MG63 (cell line): ENCODE measurements at places on chromosomes 7 and 10. TPM values are rescaled to one million over a fixed set of nuclear protein-coding genes. Genes with fewer than 3 reads are reported as not detected.

DNA sequence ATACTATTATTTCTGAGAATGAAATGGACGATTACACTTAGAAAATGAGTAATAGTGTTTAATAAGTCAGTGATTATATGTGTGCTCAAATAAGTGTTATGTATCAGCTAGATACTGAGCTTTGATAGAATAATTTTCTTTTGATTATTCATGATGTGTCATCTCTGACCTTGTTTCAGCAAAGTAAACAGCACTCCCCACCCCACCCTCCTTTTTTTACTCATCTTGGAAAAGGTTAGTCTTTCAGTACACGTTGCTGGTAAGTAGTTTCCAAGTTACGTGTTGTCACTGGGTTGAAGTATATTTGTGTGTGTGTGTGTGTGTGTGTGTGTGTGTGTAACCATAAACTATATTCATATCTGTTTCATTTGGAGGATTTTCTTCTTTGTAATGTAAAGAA is 84.1 kb downstream of the GNAI1 start:
- peak; percentile 14 for DNase-seq

DNA sequence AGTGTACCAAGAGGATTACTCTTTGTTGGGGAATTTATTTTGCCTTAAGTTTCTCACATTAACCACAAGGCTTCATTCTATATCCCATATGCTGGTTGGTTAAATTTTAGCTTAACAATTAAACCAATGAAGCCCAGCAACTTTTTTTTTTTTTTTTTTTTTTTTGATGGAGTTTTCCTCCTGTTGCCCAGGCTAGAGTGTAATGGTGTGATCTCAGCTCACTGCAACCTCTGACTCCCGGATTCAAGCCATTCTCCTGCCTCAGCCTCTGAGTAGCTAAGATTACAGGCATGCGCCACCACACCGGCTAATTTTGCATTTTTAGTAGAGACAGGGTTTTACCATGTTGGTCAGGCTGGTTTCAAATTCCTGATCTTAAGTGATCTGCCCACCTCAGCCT is 75.0 kb upstream of the MKX start:
- DNase-seq: no peak

- no peak for DNase-seq
Observed at GRCh38 chr10:21692916-21693315, 158.9 kb downstream of the MLLT10 start.

Gene PLCE1
- total RNA-seq: 1.5 and 3.9 TPM in 2 replicates

Gene EGR2
- total RNA-seq: 0.56 TPM in 1 of 2 replicates, not detected in the other

DNA sequence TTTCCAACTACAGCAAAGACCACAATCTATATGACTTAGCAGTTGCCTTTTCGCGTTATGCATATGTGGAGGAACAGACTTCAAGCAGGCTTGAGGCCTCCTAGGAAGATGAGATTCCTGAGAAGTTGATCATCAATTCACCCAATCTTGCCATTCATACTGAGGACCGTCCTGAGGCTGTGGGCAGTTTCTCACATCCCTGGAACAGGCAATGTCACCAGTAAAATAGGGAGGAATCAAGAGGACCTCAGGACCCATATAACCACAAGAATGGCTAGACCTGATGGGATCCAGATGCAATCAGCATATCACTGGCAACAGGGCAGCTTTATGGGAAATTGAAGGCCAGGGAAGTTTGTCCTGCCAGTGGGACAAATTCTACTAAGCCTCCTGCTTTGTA is 17.3 kb downstream of the KDM7A start:
- DNase-seq: no peak

Gene CYP3A7
- not detected in 2 replicates for total RNA-seq

DNA sequence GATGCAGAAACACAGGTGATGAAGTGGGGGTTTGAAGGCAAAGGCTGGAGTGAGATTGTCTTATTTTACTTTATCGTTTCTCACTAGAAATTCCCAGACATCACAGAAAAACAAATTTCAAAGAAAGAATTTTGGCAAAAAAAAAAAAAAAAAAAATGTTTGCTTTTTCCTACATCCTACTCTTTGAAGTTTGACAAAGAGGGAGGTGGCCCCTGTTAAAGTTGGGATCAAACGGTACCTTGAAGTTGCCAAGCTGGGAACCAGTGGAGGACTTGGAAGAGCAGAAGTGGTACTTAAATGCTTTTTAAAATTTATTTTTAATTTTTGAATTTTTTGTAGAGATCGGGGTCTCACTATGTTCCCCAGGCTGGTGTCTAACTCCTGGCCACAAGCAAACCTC is 63.9 kb upstream of the KIF5B start:
- no peak for DNase-seq

DNA sequence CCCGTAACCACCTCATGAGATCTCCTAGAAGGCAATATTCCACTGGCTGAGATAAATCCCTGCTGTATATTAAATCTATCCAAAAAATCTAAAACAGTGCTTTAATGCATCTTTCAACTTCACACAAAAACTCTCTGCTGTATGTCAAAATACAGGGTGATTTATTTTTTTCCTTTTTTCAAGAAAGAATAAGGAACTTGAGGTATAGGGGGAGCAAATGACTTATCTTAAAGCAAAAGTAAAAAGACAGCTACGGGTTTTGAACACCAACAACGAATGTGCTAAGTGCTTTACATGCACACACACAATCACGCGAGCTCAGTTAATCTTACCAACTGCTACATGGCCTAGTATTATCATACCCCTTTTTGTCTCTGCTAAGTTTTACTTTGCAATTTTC is 168.9 kb upstream of the PHF14 start:
- DNase-seq: no peak

- no peak for DNase-seq
Observed at GRCh38 chr7:114047889-114048288, 129.1 kb upstream of the PPP1R3A start.

DNA sequence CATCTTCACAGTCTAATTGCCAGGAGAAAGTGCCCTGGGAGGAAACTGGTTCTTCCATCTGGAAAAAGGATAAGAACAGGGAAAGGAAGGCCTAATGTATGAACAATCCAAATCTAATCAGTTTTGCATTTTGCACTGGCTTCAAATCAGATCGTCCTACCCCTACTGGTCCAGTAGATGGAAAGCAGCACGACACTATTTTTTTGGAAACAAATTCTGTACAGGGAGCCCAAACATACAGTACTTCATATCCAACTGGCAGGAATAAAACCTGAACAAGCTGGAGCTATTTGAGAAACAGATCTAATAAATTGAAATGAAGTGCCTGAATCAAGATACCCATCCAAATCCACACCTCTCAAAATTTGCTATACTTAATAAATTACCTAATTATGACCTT is 36.5 kb downstream of the ETV1 start:
- no peak for DNase-seq

- no peak for DNase-seq
Observed at GRCh38 chr7:27605689-27606269, 56.9 kb downstream of the HIBADH start.

Gene CPA1
- not detected in 2 replicates for total RNA-seq

DNA sequence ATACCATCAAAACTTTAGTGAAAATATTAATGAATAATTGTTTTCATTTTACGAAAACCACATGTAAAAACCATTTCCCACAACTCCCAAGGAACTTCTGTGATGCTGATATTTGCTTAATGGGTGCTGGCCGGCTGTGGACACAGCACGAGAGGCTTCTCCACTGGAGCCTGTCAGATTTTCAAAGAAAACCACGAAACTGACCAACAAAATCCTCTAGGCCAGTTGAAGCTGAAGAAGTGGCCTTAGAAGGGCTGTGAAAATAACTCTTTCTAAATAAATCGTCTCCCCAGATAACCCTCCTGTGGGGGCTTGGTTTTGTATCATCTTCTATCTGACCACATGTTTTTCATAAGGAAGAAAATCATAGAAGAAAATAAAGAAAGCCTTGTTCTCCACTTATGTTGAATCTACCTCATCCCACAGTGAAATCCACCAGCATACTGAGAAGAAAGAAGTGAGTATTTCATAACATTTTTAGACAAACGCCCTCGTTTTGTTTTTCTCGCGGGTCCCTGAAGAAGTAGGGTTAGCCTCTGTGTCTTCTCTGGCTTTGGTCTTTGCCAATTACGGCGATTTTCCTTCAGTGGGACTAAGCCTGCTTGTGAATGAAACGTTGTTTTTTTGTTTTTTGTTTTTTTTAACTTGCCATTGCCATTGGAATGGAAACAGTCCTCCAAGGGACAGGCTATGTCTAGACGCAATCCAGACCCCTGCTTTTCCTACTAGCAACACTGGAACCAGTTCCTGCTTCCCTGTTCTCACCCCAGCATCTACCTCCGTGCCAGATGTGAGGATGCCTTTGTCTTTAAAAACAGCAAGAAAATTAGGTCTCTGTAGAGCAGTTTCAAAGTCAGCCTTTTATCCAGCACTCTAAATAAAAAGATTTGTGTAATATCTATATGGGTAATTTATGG is 123.9 kb downstream of the ADAM12 start:
- no peak for DNase-seq

GRCh38 chr10:118395947-118396346 is 53.8 kb upstream of the FAM204A start:
- peak; percentile 17 for DNase-seq

Gene PRPS1L1
- total RNA-seq: not detected in 2 replicates

- no peak for DNase-seq
Observed at GRCh38 chr7:38773430-38773829, 135.6 kb downstream of the VPS41 start.

Gene HIPK2
- 1.5 and 2.0 TPM in 2 replicates for total RNA-seq

- no peak for DNase-seq
Observed at GRCh38 chr7:100538348-100538653, 702 bp upstream of the AGFG2 start.

GRCh38 chr7:32093415-32094408 is 23.5 kb upstream of the PDE1C start:
- DNase-seq: peak; percentile 97

- DNase-seq: no peak
Observed at GRCh38 chr7:136210664-136211063, 233.5 kb upstream of the MTPN start.

DNA sequence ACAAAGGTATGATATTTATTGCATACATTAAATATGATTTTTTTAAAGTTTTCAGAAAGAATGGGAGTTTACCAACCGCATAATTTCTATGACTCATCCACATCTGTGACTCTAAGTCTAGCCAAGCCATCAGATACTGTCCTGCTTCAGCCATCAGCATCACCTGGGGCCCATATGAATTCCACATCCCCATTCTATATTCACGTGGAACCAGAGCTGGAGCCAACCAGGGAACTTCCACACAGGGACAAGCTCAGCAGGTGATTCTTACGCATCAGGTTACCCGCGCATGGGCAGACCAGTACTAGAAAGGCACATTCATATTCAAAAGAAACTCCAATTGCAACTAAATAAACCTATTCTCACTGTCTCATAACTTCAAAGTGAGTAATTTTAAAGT is 817.7 kb upstream of the IGFBP3 start:
- DNase-seq: no peak

Gene WDR86
- not detected in 2 replicates for total RNA-seq

DNA sequence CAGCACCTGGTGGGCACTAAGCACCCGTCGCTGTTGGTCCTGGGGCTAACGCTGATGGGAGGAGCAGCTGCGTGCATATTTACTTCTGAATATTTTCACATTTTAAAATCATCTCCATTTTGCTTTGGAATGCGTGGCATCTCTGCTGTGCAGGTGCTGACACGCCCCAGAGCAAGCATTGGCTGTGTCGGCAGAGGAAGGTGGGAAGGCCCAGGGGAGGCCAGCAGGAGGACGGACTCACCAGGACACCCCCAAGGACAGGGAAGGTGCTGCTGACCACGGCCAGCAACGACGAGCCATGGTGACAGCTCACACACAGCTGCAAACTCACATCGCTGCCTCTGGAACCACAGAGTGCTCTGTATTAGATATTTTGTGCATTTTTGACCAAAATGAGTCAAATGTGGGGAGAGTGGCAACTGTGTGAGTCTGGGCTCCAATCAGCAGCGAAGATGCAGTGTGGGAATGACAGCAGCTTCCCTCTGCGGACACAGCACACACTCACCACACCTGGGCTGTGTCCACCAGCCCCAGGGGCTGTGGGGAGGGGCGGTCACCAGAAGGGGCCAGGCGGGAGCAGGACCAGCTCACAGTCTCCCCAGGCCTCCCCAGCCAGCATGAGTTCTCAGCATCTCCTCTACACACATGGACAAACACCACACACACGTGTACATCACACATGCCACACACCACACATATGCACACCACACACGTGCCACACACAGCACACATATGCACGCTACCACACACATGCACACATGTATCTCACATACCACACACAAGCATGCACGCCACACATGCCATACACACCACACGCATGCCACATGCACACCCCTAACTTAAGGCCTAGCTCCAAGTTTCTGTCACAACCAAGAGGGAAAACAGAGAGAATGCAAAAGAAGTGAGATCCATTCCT is 58.2 kb downstream of the PTPRN2 start:
- no peak for DNase-seq

DNA sequence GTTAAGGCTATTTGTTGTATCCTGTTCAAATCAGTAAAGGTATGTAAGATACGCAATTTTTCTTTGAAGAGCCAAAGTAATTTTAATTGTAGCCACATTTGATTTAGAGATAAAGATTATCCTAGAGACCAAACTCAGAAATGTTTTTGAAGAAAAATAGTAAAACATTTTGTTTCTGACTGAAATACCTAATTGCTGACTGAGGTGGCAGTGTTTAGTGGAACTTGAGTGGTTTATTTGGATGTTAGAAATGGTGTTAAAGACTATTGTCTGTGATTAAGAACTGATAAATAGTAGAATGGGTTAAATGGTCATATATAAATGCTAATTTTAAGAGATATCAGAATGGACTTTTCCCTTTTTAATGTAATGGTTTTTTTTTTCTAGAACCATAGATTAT is 15.3 kb downstream of the EDRF1 start:
- no peak for DNase-seq

- DNase-seq: no peak
Observed at GRCh38 chr7:1318051-1318450, 85.4 kb downstream of the UNCX start.

DNA sequence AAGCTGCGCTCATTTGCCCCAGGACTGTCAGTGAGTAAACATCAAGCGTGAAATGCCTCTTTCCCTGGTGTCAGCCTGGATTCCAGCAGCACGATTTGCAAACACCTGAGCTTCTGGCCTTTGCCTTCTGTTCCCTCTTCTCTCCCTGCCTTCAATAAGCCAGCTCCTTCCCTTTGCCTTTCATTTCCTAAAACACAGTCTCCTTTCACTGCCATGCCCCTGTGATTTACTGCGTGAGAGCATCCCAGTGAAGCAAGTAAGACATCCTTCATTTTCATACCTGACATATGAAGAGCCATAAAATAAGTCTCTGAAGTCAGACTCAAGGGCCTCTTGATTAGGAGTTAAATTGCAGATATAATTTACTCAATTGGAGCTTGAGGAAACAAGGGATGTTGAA is 681.8 kb downstream of the TYW1 start:
- no peak for DNase-seq

GRCh38 chr7:28018856-28019465 is 161.6 kb downstream of the JAZF1 start:
- DNase-seq: no peak

Gene HMX2
- total RNA-seq: 0.07 and 6.0 TPM in 2 replicates

- DNase-seq: no peak
Observed at GRCh38 chr10:73857446-73857845, 16.9 kb downstream of the CAMK2G start.

GRCh38 chr7:157318015-157318706 is 18.6 kb upstream of the DNAJB6 start:
- no peak for DNase-seq
